ENCODE measurements at places on chromosomes 11 and 22.

- DNase-seq: no peak
Measured at GRCh38 chr11:35419830-35420333, 524 bp upstream of the SLC1A2 start.

DNA sequence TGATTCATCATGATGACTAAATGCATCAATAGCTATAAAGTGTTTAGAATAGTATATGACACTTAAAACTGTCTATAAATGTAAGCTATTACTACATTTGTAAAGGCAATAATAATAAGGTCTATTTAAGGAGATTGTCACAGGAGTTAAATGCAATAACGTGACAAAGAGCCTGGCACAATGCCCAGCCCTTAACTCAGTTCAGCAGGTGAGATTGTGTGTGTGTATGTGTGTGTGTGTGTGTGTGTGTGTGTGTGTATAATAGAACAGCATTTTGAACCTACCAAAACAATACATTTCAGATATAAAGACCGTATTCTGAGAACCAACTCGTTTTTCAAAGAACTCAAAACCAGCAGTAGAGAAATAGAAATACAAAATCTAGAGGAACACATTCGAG is 177.5 kb downstream of the MYO18B start:
- no peak for DNase-seq

- DNase-seq: no peak
Measured at GRCh38 chr11:88345408-88345807, 7.9 kb upstream of the CTSC start.

DNA sequence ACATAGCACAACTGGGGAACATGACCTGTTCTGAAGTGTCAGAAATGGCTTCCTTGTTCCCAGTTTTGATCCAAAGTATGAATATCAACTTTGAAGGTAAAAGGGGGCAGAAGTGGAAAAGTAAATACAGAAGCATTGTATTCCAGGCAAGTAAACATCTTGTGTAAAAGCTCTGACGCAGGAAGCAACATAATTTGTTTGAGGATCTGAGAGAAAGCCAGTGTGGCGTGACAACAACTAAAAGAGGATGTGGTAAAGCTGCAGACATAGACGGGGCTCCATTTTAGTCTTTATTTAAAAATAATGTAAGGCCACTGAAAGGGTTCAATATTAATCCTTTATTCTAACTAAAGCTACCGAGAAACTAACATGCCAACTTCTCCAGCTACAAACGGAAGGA is 310.2 kb downstream of the DLG2 start:
- DNase-seq: no peak

GRCh38 chr11:34143048-34143447 is 37.6 kb downstream of the NAT10 start:
- DNase-seq: no peak

DNA sequence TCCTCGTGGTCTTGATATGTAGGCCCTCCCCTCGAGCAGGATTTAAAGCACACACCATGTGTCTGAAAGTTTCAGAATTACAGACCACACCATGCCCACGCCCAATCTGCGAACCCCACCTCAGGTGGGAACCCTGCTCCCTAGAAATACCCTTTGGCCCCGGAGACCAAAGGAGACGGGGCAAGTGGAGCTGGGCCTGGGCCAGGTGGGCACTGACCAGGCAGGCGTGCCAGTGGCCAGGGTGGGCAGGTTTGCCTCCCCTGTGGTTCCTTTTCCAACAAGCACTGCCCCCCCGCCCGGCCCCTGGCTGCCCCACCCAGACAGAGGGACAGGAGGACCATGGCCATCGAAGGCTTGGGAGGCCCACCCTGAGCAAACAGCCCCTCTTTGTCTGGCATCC is 400.4 kb downstream of the TBC1D22A start:
- DNase-seq: no peak

GRCh38 chr11:62788991-62789390 is 1.8 kb downstream of the TMEM179B start:
- no peak for DNase-seq

DNA sequence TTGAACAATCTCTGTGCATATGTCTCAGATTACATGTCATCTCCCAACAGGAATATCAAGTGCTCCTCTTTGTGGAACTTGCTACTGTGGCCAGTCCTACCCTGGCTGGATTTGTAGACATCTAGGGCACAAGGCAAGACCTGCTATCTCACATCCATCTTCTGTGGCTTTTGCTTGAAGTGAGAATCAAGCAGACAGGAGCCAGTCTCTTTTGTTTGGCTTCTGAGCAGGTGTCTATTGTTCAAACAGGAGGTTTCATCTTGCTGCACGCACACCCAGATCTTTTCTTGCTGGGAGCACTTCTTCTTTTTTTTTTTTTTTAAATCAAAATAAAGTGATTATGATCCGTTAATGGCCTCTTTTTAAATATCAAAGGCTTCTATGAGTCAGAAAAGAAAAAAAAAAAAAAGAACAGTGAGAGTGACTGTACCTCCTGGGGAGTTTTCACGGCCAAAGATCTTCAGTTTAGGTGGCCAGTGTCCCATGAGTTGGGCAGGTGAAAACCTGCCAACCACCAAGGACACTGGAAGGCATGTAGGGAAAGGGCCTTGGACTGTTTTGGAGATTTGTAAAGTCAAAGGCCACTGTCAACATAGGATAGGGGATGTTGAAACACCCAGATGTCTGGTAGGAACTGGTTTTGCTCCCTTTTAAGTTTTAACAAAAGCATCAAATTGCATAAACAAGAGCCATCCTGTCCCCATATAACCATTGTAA is 78.1 kb downstream of the CD44 start:
- DNase-seq: no peak

DNA sequence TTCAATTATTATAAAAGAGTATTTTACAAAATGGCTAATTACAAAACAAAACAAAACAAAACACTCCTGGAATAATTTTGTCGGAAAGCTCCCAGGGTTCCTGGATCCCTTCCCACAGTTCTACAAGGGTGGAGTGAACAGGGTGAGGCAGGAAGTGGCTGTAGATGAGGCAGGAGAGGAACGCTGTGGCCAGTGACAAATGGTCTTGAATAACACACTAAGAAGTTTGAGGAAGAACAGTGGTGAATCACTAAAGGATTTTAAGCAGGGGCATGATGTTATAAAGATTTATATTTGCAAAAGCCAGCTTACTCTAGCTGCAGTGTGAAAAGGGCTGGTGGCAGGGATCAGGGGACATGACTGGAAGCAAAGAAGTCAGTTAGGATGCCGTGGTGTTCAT is 33.8 kb upstream of the APOA1 start:
- DNase-seq: no peak

GRCh38 chr11:1323774-1324173 is 14.3 kb upstream of the TOLLIP start:
- DNase-seq: no peak

- no peak for DNase-seq
Measured at GRCh38 chr11:132779497-132779896, 752.8 kb downstream of the OPCML start.

DNA sequence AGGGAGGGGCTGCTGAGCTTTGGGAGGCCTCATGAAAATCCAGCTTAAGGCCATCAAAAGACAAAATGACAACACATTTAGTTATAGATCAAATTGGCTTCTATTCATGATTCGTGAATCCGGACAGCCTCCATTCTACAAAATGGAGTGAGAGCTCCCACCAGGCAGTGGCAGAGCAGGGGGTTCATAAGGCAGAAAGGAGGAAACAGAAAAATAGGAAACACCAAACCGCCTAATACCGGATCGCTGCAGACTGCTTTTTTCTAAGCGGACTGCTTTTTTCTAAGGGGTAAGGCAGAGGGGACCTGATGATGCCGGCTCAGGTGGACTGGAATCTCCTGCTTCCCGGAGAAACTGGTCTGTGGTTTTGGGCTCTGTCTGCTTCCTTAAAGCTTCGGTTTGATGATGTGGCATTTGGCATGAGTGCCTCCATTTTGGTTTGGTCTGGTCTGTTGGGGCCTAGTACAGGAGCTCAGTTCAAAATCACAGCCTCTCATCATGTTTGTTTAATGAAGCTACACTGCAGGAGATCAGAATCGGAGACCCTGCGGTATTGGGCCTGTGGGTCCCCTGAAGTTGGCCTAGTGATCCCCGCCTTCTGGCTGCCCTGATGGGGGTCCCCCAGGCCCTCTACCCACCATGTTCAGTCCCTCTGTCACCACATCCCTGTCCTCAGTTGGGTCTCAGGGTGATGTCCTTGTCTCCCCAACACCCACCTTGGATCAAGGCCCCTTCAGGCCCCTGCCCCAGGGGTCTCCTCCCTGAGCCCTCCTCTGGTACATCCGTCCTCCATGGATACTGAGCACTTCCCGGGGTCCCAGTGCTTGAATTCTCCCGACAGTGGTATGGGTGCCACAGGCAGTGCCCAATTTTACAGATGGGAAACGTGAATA is 1.2 kb downstream of the ALDH3B1 start:
- DNase-seq: no peak

DNA sequence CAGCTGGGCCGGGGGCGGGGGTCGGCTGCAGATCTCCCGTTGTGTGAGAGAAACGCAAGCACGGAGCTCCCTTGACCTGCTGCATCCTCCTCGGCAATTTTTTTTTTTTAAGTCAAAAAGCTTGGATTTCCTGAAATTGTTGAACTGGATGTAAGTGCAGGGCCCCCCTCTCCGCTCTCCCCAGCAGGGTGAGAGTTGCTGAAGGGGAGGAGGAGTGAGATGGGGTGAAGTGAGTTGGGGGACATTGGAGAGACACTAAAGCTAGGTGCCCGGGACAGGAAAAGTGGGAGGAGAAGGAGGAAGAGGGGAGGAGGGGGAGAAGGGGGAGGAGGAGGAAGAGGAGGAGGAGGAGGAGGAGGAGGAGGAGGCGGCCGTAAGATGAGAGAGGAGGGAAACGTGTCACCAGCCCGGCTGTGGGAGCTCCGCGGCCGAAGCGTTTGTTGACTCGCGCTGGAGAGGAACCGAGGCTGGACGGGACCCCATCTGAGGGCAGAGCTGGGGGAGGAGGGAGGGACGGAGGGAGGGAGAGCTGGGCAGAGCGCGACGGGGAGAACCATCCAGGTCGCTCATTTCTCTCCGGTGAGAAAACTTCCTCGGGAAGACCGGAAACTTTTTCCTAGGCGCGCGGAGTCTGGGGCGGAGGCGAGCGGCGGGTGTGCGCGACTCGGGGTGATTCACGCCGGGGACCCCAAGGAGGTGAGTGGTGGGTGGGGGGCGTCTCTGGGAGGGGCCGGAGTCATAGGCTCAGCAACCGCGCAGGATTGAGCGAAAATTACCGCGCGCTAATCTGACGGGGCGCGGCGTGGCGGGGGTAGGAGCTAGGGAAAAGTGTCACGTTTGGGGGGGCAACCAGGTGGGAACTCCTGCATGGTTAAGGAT is 80.2 kb downstream of the PRR5L start:
- no peak for DNase-seq

DNA sequence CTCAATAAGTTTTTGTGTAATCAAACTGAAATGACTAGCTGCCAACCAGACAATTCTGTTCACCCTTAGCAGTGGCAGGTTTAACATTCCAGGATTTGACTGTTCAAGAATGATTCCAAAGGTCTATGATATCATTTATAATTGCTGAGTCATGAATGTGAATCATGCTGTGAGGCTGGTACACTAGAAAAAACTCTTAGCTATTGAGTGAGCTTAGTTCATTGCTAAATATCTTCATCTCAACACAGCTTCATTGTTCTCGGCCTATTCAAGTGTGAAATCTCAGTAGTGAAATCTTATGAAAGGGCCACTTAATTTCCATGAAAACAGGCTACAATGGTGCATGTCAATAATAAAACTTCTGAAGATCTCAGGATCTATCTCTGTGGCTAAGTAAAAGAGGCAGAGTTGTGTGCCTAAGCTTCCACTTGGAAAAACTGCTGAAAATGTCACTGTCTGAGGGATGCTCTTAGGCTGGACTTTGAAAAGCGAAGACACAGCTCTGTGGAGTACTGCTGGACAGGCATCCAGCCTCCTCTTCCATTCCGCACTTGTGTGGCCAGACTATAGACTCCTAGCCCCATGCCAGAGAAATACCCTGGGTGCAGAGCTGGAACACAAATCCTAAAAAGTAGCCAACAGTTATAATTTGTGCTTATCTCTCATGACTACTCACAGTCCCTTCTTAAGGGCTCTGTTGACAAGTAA is 12.8 kb downstream of the AQP11 start:
- DNase-seq: no peak

DNA sequence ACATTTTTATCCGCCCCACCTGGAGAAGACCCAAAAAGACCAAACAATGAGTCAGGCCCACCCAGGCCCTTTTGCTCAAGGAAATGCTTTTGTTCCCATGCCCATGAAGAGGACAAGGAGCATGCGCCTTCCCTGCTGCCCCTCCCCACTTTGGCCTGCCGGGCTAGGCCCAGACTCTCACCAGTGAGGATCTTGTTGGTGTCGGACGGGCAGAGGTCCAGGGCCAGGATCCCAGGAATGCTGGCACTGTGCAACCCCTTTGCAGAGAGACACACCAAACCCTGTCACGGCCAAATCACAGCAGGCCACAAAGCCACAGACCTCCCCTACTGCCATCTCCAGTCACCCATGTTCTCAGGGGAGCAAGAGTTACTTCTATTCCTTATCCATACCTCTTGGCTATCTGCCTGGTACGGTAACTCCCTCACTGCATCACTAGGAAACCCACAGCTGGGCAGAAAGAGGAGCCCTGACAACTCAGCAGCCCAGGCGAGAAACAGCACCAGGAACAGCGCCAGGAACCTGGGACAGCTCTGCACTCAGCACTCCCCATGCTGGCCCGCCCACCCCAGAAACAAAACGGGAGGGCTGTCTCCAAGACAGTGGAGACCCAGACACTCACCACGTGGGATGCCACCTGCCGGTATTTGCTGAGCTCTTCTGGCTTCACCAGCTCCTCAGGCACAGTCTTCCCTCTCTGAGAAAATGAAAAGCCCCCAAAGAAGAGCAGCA is 5.5 kb downstream of the PRPF19 start:
- DNase-seq: no peak

DNA sequence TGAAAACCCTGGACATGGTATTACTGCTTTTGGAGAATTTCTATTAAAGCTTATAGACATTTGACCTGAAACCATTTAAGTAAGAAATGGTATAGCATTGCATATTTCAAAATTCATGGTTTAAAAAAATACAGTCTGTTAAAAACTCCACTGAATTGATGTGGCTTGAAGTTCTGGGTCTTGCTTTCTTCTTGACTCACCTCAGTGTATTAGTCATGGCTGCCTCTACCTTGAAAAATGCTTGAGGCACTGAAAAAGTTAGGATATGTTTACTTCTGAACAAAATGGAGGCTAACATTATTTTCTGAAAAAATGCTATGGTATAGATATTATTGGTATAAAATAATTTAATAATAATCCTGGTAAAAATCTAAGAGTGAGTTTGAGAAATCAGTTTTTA is 349.2 kb downstream of the AASDHPPT start:
- no peak for DNase-seq

DNA sequence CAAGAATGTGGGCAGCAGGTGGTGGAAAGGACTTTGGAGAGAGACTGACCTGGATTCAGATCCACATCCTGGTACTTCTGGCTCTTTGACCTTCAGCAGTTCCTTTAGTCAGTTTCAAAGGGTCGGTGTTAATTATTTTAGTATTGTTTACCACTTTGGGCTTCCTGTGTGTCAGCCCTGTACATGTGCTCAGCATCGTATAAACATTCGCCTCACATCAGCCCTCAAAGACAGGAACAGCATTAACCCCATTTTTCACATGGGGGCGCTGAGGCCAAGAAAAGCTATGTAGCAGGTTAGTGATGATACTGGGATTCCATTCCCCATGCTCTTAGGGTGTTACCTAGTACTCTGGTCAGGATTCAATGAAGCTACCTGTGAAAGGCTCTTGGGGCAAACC is 72.1 kb upstream of the YWHAH start:
- no peak for DNase-seq

Data from stimulated activated CD8-positive, alpha-beta memory T cell treated with anti-CD3 and anti-CD28 coated beads, Interleukin-2, amount 100 ng/mL, for 48 hours (primary cell).